T1000 (cell line): ENCODE measurements at places on chromosomes 16 and 17.

- no peak for DNase-seq
These were observed 161.4 kb upstream of the C16orf82 start for GRCh38 chr16:26905336-26905735.

DNA sequence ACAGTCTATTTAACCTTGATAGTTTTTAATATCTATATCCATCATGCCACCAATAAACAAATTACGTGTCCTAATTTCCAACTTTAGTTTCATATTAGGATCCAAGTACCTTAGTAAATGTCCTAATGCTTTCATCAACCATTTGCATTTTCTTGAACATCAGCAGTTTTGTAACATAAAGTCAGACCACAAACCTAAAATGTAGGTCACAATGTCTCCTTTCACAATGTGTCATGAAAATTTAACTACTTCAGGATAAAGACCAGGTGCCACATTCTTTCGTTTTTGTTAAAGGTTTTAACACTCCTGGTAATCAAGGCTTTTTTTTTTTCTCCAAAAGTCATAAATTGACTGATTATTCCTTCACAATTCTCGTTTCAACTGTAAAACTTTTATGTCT, 310.7 kb upstream of the PMFBP1 start:
- DNase-seq, result no peak

DNA sequence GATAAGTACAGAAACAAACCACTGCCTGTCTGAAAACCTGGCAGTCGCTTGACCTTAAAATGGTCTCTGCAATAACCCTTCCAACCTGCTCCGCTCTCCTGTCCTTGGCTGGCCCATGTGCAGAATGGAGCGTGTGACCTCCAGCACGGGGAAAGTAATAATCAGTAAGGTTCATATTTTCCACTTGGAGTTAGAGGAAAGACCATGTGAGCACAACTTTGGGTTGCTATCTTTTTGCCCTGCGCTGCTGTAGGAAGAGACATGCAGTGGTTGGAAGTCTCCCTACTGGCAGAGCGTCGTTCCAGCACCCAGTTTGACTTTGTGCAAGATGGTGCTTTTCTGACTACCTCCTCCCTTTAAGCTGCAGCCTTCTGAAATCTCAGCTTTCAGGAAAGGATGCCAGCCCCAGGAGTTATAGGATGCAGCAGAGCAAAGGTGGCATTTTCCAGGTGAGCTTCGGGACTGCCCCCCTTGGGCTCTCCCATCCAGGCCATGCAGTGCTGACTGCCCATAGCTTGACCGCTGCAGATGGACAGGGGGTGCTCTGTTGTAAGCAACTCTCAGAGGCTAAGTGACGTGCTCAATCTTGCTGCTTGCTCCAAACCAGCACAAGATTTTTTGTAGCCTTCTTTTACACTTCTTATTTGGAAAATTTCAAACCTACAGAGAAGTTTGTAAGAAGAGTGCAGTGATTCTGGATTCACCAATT, 110.7 kb upstream of the NOL11 start:
- no peak for DNase-seq

GRCh38 chr17:73586921-73587602, 57.2 kb downstream of the SDK2 start:
- no peak for DNase-seq

DNA sequence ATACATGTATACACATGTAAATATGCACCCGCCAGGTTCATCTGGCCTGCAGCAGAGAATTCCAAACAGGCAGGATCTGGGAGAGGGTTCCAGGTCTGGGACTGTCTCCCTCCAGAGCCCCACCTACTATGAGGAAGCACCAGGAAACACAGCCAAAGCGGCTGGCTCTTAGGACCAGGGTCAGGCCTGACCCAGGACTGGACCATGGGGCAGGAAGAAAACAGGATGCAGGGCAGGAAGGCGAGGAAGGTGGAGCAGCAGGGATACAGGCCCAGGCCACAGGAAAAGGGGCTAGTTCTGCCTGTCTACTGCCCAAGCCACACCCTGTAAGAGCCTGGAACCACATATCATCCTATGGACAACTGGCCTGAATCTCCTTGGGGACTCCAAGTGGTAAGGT, 2.2 kb downstream of the HID1 start:
- no peak for DNase-seq

- no peak for DNase-seq
These were observed 50.2 kb downstream of the COX10 start for GRCh38 chr17:14119546-14119945.

DNA sequence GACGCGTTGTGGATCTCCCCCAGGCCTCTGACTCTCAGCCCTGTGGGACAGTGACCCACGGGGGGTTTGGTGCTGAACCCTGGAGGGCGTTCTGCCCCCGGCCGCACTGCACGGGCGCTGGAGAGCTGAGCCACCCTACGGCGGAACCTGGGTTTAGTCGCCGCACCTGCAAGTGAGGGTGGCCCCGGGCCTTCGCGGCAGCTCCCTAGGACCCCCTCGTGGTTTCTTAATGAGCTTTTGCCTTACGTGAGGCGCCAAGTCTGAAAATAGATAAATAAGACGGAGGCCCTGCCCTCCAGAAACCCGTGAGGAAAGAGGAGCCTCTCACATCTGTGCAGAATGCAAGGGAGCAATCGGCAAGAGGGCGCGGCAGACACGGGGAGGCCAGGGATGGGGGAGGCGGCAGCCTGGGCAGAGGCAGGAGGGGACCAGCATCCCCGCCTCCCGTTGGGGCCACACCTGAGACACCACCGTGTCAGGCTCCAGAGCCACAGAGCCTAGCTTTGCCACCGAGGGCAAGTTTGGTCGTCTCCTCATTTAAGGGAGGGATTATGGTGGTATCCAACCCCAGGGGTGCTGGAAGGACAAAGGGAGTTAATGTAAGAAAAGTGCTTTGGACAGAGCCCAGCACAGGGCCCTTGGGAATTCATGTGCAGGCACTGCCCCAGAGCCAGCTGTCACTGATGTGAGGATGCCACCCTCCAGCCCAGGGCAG, 153.2 kb upstream of the CHMP6 start:
- no peak for DNase-seq

- no peak for DNase-seq
These were observed 38.9 kb downstream of the KCNJ2 start for GRCh38 chr17:70208080-70208794.

DNA sequence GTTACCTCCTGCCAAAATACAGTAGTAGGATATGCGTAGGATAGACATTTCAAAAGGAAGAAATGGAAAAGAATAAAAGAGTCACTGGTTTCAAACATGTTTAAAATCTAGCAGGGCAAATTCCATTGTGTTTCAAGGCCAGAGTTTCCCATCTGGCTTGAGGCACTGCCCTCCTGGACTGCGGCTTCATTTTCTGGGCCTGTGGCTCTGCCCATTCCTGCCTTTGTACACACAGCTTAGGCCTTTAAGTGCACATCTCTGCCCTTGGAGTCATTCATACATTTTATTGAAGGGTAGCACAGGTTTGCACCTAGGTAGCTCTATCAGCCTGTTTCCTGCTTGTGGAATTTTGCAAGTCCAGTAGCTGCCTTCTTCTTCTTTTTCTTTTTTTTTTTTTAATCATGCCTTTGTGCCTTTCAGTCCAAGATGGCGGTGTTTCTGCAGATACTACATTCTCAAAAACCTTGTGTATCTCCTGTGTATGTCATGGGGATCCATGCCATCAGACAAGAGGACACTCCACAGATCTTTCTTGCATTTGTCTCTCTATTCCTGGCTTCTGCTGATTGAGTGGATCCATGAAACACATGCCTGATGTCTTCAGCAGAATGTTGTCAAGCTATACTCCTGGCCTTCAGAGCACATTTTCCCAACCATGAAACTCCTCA, 282.9 kb downstream of the BCAS3 start:
- no peak for DNase-seq

- no peak for DNase-seq
These were observed 100.0 kb downstream of the METRNL start for GRCh38 chr17:83179374-83179773.

- DNase-seq, result no peak
These were observed 40.0 kb downstream of the IL21R start for GRCh38 chr16:27441998-27442397.

DNA sequence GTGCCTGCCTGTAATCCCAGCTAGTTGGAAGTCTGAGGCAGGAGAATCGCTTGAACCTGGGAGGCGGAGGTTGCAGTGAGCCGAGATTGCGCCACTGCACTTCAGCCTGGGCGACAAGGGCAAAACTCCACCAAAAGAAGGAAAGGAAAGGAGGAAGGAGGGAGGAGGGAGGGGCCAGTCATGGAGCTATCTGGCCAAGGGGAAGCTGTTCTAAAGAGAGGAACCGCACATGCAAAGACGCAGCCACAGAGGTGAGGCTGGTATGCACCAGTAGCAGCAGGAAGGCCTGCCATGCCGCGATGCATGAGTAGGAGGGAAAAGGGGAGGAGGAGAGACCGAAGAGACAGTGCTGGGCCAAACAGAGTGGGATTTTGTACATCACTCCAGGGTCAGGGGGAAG, 35.9 kb downstream of the HSBP1 start:
- no peak for DNase-seq

- DNase-seq, result no peak
These were observed 1.8 kb downstream of the LCAT start for GRCh38 chr16:67942200-67942509.

- no peak for DNase-seq
These were observed 599 bp downstream of the TOP3A start for GRCh38 chr17:18314059-18314730.

DNA sequence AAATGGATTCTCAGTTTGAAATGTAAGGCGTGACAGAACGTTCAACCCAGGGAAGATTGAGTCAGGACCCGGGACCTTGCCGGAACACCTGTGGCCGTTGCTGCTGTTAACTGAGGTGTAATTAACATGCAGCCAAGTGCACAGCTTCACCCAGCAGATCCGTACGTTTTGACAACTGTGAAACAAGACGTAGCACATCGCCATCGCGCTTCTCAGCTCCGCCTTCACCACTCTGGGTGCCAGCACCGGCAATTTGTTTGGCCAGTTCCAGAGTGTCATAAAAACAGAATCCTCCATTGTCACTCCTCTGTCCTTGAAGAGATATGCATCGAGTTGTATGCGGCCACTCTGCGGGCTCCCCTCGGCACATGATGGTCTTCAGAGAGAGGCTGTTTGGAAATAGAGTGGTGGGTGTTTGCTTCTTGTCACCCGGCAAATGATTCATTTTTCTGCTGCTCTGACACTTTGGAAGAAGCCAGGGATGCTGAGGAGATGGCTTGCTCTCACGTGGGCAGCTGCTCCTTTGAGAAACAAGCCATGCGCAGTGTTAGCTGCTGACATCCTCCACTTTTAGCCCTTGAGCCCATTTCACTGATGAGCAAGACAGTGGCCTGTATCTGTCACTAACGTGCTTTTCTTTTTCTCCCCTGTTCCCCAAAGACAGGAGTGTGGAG, 22.6 kb downstream of the NAA60 start:
- no peak for DNase-seq

DNA sequence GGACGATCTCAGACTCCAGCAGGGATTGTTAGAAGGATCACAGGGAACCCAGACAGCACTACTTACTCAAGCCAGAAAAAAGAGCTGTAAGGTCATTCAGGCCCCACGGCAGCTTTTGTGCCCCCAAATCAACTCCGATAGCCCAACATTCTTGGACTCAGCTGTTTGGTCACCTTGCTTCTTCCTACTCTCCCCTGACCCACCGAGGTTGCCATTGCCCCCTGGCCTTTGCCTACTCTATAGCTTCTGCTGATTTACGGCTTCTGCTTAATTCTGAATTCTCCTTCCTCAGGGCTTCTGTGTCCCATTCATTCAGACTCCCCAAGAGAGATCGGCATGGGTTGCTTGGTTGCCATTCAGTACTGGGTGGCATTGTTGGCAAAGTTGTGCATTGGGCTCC, 8.6 kb upstream of the ITPRIPL2 start:
- no peak for DNase-seq

DNA sequence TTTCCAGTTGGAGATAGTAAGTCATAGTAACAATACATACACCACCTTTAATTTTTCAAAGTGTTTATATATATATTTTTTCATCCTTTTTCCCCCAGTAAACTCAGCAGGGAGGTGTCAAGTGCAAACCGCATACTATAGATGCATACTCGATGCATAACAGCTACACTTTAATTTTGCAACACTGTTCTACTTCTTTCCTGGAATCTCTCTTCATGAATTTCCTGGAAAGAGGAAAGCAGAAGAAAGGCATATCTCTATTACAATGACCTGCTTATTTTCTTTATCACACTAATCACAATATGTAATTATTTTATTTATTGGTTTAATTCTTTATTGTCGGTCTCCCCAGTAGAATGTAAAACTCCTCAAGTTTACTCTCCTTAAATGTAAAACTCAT, 140.0 kb downstream of the SNX11 start:
- no peak for DNase-seq

- DNase-seq, result no peak
These were observed 46.9 kb downstream of the IRX6 start for GRCh38 chr16:55370762-55371482.

DNA sequence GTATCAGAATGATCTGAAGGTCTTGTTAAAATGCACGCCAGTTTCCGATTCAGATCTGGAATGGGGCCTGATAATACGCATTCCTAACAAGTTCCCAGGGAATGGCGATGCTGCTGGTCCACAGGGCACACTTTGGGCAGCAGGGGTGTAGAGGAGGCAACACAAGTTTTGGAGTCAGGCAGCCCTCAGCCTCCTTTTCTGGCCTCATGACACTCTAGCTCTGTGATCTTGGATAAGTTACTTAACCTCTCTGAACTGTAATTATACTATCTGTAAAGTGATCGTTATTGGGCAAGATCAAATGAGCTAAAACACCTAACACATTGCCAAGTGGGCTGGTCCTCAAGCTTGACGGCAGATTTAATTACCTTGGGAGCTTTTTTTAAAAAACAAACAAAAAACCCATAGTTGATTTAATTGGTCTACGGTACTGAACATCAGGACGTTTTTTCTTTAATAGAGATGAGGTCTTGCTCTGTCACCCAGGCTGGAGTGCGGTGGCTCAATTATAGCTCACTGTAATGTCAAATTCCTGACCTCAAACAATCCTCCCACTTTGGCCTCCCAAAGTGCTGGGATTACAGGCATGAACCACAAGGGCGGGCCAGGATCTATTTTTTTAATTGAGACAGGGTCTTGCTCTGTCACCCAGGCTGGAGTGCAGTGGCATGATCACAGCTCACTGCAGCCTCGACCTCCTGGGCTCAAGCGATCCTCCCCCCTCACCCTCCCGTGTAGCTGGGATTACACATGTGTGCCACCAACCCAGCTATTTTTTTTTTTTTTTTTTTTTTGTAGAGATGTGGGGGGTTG, 10.0 kb upstream of the MRPS23 start:
- DNase-seq, result no peak

- peak; percentile 82 for DNase-seq
These were observed 73.1 kb downstream of the CCDC182 start for GRCh38 chr17:57671667-57672632.

- DNase-seq, result no peak
These were observed 8.8 kb downstream of the PRSS22 start for GRCh38 chr16:2848933-2849725.
